Stimulated activated CD4-positive, alpha-beta T cell treated with anti-CD3 and anti-CD28 coated beads, Interleukin-2, amount 100 ng/mL, for 24 hours (primary cell): ENCODE measurements at places on chromosomes 7 and 10.
A peak's percentile ranks its signal among the peaks of the same experiment; 100 is the strongest.

DNA sequence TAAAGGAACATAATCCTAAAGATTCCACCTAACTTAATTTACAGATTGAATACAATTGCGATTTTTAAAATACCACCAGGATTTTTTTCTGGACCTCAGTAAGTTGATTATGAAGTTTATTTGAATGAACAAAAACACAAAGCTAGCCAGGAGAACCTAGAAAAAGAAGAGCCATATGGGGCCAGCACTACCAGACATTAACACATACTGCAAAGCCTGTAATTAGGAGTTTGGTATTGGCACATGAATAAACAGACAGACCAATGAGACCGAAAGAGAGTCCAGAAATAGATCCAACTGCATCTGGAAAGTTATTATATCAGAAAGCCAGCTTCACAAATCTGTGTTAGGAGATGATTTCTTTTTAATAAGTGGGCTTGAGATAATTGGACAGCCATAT lies 105.5 kb upstream of the CHST15 start:
- DNase-seq: no peak

GRCh38 chr7:17983221-17984062 lies 43.1 kb upstream of the SNX13 start:
- no peak for DNase-seq

DNA sequence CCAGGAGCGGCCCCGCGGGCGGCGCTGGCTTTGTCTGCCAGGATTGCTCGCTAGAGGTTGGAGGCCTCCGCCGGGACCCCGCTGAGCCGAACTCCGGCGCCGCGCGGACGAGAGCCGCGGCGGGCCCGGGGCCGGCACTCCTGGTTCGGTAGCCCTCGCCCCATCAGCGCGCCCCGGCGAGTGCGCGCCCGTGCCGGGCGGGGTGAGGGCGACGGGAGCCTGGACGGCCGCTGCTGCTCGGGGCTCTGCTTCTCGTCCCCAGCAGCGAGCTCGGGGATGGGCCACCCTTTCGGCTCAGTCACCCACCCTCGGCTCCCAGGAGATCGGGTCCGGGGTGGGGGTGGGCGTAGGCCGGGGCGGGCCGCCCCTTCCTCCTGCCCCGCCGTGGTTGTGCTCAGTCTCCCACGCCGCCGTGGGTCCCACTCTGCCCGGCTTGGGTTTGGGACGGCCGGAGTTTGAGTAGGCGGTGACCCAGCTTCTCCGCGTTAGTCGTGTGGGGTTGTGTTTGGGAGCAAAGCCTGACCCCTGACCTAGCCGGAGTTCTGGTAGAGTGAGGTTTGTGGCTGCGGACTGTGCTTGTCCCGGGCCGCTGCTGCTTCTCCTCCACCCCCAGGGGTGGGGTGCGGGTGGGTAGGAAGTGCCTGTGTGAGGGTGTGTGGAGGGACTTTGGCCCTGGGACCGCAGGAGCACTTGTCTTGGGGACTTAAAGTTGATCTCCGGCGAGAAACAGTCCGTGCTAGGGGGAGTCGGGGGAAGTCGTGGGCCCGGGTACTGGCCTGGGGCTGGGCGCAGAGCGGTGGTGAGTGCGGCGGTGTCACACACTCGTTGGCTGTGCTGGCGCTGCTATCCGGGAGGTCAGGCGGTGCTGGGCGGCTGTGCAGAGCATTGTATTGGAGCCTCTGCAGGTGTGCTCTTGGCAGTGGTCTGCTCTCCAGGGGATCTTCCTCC lies 677 bp downstream of the TSPAN14 start:
- DNase-seq: no peak

DNA sequence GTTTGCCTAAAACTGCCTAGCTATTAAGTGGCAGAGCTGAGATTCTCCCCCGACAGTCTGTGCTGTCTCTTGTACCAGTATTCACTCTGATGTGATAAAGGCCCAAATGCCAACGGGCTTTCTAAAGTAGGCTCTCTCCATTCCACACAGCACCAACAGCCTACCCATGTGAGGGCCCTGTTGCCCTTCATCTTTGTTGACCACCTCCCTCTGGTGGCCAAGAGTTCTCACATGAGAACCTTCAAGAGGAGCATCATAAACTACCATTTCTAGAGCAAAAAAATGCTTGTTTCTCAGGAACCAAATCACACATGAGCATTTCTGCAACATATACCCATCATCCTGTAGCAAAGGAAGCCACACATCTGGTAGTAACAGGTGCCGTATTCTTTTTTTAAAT lies 185.8 kb downstream of the GRM8 start:
- DNase-seq: no peak

DNA sequence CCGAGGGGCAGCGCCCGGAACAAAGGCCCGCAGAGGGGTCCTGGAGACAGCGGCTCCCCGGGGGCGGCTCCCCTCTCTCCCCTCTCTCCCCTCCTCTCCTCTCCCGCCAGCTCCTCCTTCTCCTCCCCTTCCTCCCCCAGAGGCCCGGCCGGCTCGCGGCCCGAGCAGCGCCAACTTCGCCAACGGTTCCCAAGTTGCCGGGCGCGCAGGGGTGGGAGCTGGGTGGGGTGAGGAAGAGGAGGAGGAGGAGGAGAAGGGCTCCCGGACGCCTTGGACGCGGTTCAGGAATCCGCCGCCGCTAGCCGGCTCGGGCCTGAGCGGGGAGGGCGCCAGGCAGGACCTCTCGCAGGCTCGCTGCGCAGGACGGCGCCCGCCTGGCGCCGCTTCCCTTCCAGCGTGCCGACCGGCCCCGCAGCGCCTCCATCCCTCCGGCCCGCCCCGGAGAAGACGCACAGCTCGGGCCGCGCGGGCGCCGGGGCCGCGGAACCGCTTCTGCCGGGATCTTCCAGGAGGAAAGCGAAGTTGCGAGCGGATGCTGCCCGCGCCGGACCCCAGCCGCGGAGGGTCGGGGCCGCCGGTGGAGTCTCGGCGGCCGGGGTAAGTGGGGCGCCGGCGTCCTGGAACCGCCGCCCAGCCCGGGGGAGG lies at the start of gene CHST3:
Gene CHST3, plus strand, starts transcription at position 298 of the 645 bp plus-strand sequence. CDS start 41,448 bp downstream, outside the sequence.
- peak; percentile 38 for DNase-seq

DNA sequence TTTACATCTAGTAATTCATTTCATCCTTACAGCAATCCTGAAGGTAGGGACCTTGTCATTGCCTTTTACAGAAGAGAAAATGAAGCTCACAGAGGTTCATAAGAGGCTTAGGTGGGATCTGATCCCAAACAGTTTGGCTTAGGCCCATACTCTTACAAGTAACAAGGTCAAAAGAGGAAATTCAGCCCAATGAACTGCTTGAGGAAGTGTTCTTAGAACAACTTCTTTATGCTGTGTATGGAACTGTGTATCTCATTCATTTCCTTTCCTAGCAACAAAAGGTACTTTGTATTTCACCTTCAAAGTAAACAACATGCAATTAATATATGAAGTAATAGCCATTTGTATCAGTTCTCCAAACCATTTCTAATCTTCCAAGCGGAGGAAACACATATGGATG lies 79.3 kb downstream of the AVL9 start:
- DNase-seq: no peak

- no peak for DNase-seq
Observed at GRCh38 chr10:92834986-92835385, 13.3 kb upstream of the EXOC6 start.

- DNase-seq: no peak
Observed at GRCh38 chr10:108500396-108500795, 1335.9 kb upstream of the SORCS1 start.

DNA sequence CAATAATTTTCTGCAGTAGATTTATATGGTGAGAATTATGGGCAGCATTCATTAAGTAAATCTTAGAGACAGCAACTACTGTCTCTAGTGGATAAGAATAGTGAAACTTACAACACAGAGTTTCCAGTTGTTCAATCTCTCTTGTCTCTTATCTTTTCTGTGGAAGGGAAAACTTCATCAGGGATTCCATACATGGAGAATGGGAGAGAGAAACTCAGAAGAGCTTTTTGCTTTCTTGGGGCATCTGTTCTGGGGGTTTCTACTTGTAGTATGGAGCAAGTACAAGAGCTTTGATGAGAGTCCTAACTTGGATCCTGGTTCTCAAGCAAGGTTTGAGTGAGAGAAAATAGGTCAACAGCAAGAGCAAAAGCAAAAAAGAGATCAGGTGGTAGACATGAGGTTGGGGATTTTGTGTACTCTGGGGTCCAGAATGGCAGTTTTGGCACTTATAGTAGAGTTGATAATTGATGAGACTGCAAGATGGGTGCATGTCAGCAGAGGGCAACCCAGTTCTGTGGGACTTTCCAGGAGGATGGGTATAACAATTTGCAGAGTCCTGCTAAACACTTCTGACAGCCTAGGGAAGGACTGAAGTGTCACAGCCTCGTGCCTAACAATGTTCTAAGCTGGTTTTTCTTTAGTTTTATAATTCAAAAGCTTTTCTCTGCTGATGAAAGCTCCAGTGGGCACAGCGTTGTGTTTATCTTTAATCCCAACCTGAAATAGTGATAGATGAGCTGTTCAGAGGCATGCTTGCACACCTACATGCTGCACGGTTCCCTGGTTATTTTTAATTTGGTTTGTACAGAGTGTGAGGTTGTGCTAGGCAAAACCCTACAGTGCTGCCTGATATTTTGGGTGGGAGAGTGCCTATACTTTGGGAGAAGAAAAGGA lies 32.0 kb upstream of the STRIP2 start:
- peak; percentile 22 for DNase-seq

DNA sequence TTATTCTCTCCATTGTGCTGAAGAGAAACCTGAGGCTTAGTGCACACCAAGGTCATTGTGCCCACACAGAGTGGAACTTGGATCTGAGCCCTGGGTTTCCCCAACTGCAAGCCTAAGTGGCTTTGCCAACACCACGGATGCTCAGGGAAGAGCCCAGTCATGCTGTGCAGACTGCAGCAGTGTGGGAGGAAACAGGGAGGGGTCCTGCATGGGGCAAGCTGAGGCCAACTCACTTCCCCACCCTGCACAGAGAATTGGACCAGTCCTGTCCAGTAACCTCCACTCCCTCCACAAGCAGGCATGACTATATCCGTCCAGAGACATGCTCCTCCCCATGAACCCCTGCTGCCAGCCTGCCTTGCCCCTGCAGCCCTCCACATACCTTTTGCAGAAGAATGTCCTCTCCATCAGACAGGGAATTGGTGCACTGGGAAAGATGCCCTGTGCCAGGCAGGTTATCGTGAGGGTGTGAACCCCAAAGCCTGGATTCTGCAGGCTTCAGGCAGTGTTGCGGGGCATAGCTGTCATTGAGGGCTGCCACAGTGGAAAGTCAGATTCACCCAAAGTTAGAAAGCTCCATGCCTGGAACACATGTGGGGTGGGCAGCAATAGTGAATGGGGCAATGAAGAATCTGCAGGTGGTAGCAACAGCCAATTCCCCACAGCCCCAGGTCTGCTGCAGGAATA lies 44.9 kb downstream of the DRGX start:
- no peak for DNase-seq

DNA sequence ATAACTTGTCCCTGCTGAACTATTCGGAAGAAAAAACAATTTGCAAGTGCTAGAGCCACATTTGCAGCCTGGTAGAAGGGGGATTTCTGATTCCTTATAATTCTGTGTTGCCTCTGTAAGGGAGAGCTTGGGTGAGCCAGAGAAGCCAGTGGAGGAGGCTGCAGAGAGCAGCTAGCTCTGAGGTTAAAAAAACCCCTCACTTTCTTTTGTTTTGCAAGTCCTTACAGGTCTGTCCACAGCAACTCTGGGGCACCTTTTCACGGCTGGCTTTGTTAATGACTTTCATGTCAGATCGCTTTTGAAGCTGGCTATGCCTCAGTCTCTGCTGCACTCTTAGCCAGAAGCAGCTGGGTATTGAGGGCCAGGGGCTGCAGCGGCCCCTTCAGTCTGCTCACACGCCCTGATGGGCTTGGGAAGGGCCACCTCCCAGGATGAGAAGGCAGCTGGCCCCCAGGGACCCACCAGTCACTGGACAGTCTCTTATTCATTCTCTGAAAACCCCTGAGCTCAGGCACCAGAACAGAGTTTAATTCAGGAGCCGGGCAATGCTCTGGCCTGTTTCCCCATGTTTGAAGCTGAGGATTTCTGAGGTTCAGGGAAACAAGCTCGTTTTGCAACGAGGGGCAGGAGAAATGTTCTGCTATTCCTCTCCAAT lies 30.9 kb downstream of the TRIM8 start:
- DNase-seq: no peak

DNA sequence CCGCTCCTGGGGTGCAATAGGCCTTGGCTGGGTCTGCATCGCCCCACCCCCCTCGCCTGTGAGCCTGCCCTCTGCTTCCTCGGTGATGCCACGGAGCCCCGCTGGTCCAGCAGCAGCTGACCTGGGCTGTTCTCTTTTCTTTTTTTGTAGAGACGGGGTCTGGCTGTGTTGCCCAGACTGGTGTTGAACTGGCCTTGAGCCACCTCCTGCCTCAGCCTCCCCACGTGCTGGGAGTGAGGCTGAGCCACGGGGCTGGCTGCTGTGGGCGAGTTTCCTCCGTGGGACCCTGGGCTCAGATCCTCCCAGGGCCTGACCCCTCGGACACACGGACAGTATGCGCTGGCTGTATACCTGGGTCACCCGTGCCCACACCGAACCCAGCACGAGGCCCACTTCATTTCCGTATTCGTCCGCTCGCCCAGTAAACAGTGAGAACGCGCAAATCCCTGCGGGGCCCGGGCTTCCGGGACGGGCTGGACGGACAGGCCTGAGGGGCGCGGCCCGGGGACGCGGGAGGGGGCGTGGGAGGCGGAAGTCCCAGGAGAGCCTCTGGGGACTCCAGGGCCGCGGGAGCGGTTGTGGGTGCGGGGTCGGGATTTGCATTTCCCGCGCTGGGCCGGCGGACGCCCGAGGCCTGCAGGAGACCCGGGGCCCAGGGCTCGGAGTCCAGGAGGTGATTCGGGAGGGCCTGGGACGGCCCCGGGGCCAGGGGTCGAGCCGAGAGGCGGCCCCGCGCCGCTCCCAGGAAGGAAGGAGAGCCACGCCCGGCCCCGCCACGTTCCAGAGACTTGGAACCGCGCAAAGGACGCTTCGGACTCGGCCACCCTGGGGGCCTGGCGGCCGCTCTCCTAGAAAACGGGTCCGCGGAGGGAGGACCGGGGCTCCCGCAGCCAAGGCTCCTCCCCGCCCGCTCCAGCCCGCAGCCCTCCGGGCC lies 57.7 kb upstream of the DNAJB6 start:
- no peak for DNase-seq
